ENCODE measurements at places on chromosomes 1 and 21.

- DNase-seq: no peak
Observed at GRCh38 chr1:212667223-212668139, 32.2 kb downstream of the BATF3 start.

GRCh38 chr21:40208948-40209345, 341.7 kb downstream of the PCP4 start:
- DNase-seq: no peak

- DNase-seq: no peak
Observed at GRCh38 chr1:91606546-91607078, 106.0 kb downstream of the CDC7 start.

- DNase-seq: no peak
Observed at GRCh38 chr1:161091796-161092507, 2.6 kb upstream of the NECTIN4 start.

DNA sequence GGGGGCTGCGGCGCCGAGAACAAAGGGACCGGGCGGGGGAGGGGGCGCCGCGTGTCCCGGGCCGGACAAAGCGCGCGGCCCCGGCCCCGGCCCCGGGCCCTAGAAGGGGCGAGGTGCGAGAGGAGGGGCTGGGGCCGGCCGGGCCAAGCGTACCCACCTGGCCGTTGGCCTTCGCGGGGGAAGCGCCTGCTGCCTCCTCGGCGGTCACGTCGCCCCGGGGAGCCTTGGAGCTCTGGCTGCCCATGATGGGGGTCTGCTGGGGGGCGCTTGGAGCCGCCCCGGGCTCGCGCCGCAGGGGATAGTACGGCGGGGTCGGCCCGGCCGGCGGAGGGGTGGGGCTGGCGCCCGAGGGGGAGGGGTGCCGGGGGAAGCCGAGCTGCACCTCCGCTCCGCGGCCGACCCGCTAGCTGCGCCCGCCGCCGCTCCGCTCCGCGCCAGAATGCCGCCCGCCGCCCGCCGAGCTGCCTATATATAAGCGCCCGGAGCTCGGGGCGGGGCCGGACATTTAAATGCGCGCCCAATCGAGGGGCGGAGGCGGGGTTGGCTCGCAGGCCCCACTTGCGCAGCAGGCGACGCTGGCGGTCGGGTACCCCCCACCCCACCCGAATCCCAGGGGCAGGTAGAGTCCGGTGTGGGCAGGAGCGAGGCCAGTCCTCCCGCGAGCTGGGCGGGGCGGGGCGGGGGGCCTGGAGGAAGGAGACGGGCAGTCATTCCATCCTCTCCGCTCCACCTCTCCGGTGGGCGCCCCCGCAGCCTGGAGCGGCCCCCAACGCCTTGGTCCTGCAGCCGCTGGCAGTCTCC, at the start of gene MARCKSL1:
Gene MARCKSL1, minus strand, starts transcription at position 444 of the 801 bp plus-strand sequence. Its CDS starts 200 bp downstream, at position 244.
- DNase-seq: peak; percentile 73

DNA sequence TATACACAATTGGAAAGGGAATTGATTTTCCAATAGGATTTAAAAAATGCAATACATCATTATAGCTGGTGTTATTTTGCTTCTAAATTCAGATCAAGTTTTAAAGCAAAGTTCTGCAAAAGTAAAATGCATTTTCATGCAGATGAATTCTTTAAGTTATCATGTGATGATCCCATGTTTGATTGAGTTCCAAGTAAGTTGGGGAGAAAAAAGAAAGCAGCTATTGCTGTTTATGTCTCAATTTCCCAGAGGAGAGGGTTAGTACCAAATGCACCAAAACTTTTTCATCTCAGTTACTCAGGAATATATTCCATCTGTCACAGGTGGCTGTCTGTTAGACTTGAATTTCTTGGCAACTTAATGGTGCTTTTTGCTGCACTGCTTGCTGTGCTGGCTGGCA, 29.7 kb downstream of the HSPA13 start:
- DNase-seq: no peak
